ENCODE measurements at places on chromosomes 13 and 19. TPM values are rescaled to one million over a fixed set of nuclear protein-coding genes. Genes with fewer than 3 reads are reported as not detected.
A peak's percentile ranks its signal among the peaks of the same experiment; 100 is the strongest.

GRCh38 chr13:36432106-36432544, at the start of gene CCNA1:
TSS of gene CCNA1 (plus strand) at chr13:36432495. CDS start at chr13:36433057, 562 bp downstream.
- peaks cover 27% of the 10 kb centered on the region for H3K27me3 ChIP-seq
- peaks cover 32% of the 10 kb centered on the region for H3K4me1 ChIP-seq
- H3K27ac ChIP-seq, result no peak within 1 kb of the TSS
- peak within 1 kb of the TSS; percentile 22 for H3K4me3 ChIP-seq
- no peaks in the 10 kb centered on the region for H3K36me3 ChIP-seq

DNA sequence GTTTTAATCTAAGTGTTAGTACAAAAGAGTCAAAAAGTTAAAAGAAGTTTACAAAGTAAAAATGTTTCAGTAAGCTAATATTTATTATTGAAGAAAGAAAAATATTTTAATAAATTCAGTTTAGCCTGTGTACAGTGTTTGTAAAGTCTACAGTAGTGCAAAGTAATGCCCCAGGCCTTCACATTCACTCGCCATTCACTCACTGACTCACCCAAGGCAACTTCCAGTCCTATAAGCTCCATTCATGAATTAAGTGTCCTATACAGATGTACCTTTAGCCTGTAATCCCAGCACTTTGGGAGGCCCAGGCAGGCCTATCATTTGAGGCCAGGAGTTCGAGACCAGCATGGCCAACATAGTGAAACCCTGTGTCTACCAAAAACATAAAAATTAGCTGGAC, 24.1 kb upstream of the AKAP11 start:
- H3K4me3 ChIP-seq, result no peak overlapping the region
- H3K4me1 ChIP-seq, result no peaks in the 10 kb centered on the region
- H3K27ac ChIP-seq, result no peak overlapping the region
- H3K27me3 ChIP-seq, result no peaks in the 10 kb centered on the region
- no peak for DNase-seq

Gene ZNF90
- total RNA-seq, result 2.9 TPM

DNA sequence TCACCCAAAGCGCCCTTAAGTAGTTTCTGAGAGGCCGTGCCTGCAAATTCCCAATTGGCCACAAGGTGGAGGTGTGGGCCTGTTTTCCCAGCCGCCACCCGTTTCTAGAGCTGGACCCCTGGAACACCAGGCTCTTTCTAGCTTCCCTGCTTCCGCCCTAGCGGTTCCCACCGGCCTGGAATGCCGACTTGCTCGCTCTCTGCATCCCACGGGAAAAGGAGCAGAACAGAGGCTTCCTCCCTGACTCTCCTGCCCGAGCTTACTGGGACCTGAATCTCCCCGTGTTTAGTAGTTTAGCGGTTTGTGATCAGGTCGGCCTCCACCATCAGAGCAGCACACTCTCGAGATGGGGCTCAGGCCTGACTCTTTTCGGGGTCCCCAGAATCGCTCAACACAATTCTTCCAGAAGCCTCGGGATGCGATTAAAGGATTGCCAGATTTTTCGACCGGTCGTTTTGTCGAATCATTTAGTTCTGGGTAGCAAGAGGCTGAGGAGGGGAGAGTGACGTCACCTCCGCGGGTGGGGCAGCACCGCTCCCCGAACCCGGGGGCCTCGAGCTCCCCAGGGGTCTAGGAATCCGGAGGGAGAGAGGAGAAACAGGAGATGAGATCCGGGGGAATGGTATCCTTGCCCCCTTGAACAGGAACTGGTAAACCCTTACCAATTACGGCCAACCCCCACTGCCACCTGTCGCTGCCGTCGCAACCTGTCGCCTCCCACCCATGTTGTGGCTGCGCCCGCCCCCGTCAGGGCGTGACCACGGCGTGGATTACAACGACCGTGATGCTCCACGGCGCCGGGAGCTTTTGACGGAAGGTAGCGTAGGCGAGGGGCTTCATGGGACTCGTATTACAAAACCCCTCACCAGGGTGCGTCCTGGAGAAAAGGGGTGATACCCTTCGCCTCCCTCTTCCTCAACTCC, 8.0 kb downstream of the NAPSA start:
- peaks cover 7% of the 10 kb centered on the region for H3K4me1 ChIP-seq
- H3K4me3 ChIP-seq, result peak overlapping the region; percentile 55
- H3K27ac ChIP-seq, result peak overlapping the region; percentile 81

DNA sequence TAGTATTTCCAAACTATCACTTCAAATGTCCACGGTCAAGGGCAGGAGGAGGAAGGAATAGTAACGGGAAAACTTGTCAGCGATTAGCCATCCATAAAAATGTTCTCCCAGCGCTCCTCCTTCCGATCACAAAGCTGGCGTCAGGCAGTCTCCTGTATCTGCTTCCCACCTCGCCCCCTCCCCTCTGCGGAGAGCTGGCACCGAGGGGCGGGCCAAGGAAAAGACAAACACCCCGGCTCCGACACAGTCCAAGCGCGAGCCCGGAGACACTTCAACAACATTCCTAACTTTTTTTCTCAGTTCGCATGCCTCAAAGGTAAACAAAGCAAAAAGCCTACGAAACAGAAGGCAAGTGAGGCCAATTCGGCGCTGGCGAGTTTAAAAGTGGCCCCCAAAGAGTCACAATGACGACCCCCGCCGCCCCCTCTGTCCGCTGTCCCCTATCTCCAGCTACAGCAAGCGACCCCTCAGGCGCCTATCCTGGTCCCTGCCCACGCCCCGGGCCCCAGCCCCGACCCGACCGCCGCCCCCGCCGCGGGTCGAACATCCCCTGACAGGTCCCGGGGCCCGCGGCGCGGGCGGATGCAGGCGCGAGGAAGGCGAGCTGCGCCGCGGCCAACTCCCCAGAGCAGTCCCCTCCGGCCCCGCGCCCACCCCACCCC, 736 bp downstream of the SMAD9 start:
- H3K36me3 ChIP-seq, result no peaks in the 10 kb centered on the region
- peak overlapping the region; percentile 89 for H3K27ac ChIP-seq
- DNase-seq, result peak; percentile 68
- H3K4me3 ChIP-seq, result peak overlapping the region; percentile 72
- H3K4me1 ChIP-seq, result peaks cover 38% of the 10 kb centered on the region
- H3K27me3 ChIP-seq, result no peaks in the 10 kb centered on the region

Gene CYP4F12
- total RNA-seq, result 15.0 TPM

DNA sequence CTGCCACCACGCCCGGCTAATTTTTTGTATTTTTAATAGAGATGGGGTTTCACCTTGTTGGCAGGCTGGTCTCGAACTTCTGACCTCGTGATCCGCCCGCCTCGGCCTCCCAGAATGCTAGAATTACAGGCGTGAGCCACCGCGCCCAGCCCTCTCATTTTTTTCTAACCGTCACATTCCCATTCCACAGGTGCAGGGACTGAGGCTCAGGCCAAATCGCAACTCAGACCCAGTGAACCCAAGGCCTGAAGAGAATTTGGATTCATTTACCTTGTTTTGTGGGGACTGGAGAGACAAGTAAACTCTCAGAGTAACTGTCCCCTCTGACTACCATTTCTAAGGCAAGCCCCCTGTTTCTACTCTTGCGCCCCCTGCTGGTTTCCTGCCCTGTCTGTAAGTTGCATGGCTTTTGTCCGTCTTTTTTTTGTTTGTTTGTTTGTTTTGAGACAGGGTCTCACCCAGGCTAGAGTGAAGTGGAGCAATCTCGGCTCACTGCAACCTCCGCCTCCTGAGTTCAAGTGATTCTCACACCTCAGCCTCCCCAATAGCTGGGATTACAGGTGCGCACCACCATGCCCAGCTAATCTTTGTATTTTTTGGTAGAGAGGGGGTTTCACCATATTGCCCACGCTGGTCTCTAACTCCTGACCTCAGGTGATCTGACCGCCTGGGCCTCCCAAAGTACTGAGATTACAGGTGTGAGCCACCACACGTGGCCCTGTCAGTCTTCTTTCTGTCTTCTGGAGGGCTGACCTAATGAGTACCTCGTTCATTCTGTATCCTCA, 2.3 kb upstream of the STRN4 start:
- no peak for DNase-seq
- peaks cover 26% of the 10 kb centered on the region for H3K4me1 ChIP-seq
- H3K36me3 ChIP-seq, result no peaks in the 10 kb centered on the region
- no peak overlapping the region for H3K4me3 ChIP-seq
- no peak overlapping the region for H3K27ac ChIP-seq

Gene PSG11
- total RNA-seq, result not detected

DNA sequence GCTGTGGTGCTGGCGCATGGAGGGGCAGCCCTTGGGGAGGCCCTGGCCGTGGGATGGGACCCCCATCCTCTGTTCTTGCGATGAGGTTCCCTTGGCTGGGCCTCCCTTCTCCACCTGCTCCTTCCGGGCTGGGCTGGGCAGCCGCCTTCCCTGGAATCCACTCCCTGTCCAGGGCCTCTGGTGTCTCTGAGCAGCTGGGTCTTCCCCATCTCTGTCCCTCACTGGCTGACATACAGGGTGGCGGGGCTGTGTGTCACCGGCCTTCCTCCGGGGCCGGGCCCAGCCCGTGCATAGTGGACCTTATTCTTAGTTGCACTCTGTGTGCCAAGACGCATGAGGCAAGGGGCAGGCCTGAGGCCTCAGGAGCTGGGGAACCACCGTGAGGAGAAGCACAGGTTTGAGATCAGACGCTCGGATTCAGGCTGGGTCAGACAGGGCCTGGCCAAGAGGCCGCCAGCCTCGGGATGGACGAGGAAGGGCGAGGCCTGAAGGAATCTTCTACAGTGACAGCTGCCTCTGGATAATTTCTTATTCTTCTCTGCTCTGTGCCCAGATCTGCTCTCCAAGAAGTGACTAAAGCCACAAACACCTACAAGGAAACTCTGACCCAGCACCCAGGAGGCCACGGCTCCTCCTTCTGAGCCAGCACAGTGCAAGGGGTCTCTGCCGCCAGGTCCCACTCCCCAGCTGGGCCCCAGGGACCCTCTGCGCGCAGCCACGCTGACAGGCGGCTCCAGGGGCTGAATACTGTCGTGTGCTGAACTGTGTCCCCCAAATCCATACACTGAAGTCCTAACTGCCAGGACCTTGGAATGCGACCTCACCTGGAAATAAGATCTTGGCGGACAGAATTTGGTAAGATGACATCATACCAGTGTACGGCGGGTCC, 11.0 kb downstream of the SGTA start:
- H3K27me3 ChIP-seq, result no peaks in the 10 kb centered on the region
- H3K36me3 ChIP-seq, result peaks cover 12% of the 10 kb centered on the region
- H3K4me3 ChIP-seq, result no peak overlapping the region
- H3K27ac ChIP-seq, result peak overlapping the region; percentile 76
- H3K4me1 ChIP-seq, result peaks cover 54% of the 10 kb centered on the region

DNA sequence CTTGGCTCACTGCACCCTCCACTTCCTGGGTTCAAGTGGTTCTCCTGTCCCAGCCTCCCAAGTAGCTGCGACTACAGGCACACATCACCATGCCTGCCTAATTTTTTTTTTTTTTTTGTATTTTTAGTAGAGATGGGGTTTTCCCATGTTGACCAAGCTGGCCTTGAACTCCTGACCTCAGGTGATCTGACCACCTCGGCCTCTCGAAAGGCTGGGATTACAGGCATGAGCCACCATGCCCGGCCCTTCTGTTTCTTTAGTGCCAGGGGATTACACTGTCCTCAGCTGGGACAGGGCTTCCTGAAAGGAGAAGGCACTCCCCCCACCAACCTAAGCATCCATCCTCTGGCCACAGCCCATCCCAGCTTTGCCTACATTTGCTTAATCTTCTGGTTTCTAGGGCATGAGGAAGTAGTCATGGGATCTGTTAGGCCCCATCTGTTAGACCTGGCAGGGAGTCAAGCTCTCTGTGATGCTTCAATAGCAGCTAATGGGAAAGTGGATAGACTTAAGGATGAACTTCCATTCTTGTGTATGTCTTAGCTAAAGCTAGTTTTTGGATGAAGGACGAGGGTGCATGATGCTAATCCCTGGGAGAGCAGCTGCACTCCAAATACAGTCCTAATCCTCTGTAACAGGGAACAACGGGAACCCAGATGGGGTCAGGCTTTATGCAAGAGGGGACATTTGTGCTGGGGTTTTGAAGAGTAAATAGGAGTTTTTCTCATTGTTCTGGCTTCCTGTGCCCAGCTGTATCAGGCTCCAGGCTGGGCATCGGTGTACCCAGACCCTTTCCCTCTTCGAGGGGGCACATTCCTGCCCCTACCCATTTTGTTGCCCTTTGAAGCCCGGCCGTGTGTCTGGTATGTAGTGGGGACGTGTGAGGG, 2.6 kb downstream of the VAV1 start:
- DNase-seq, result no peak
- H3K27ac ChIP-seq, result no peak overlapping the region
- H3K27me3 ChIP-seq, result no peaks in the 10 kb centered on the region
- no peaks in the 10 kb centered on the region for H3K36me3 ChIP-seq
- no peak overlapping the region for H3K4me3 ChIP-seq
- H3K4me1 ChIP-seq, result no peaks in the 10 kb centered on the region

Gene OBI1
- total RNA-seq, result 13.6 TPM

- H3K36me3 ChIP-seq, result no peaks in the 10 kb centered on the region
- no peak overlapping the region for H3K4me3 ChIP-seq
- no peak overlapping the region for H3K27ac ChIP-seq
- H3K27me3 ChIP-seq, result no peaks in the 10 kb centered on the region
- DNase-seq, result no peak
- H3K4me1 ChIP-seq, result peaks cover 11% of the 10 kb centered on the region
Observed at GRCh38 chr13:79307866-79308298, 98.2 kb downstream of the RBM26 start.

Gene UGGT2
- total RNA-seq, result 37.8 TPM

Gene VAV1
- total RNA-seq, result 4.1 TPM

GRCh38 chr13:21733475-21734263, 62.8 kb downstream of the FGF9 start:
- no peaks in the 10 kb centered on the region for H3K36me3 ChIP-seq
- no peak overlapping the region for H3K4me3 ChIP-seq
- no peak for DNase-seq
- H3K27ac ChIP-seq, result no peak overlapping the region
- no peaks in the 10 kb centered on the region for H3K27me3 ChIP-seq

DNA sequence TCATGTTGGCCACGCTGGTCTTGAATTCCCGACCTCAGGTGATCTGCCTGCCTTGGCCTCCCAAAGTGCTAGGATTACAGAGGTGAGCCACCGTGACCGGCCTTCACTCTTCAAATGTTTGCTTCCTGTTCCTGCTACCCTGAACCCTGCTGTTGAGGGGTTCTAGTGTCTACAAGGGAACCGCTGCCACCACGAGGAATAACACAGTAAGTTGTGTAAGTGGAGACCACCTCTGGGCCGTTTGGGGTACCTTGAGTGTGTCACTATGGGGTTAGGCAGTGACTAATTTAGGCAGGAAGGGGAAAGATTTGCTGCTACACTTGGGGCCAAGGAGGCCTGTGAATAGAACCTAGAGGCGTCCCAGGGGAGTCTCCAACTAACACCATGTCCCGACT, 2.2 kb upstream of the MYADM start:
- no peaks in the 10 kb centered on the region for H3K36me3 ChIP-seq
- no peak for DNase-seq
- no peaks in the 10 kb centered on the region for H3K27me3 ChIP-seq
- H3K4me1 ChIP-seq, result no peaks in the 10 kb centered on the region
- peak overlapping the region; percentile 98 for H3K27ac ChIP-seq
- H3K4me3 ChIP-seq, result no peak overlapping the region

Data from sigmoid colon (tissue), 7 donors.